ENCODE measurements at places on chromosomes 3 and 15.

- no peak for DNase-seq
These were observed 43.4 kb upstream of the MYZAP start for GRCh38 chr15:57548351-57548750.

DNA sequence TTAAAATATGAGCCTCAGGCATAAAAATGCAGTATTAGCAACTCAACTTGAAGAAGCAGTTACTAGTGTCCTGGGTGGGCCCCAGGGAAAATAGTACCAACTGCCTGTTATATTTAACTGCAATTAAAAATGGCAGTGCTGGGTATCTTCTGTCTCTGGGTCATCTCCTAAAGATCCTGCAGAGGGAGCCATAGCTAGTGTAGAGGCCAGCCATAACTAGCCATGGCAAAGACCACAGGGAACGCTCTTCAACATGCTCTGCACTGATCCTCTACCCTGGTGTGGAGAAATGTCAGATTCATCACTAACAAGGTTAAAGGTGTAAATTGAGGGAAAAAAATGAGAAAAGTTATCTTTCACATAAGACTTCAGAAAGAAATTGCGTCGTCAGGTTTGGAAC is 181.3 kb downstream of the SNRPN start:
- DNase-seq, result no peak

- no peak for DNase-seq
These were observed 479.0 kb downstream of the AGBL1 start for GRCh38 chr15:86558686-86559085.

- no peak for DNase-seq
These were observed 2.7 kb downstream of the SLC22A14 start for GRCh38 chr3:38284756-38285150.

DNA sequence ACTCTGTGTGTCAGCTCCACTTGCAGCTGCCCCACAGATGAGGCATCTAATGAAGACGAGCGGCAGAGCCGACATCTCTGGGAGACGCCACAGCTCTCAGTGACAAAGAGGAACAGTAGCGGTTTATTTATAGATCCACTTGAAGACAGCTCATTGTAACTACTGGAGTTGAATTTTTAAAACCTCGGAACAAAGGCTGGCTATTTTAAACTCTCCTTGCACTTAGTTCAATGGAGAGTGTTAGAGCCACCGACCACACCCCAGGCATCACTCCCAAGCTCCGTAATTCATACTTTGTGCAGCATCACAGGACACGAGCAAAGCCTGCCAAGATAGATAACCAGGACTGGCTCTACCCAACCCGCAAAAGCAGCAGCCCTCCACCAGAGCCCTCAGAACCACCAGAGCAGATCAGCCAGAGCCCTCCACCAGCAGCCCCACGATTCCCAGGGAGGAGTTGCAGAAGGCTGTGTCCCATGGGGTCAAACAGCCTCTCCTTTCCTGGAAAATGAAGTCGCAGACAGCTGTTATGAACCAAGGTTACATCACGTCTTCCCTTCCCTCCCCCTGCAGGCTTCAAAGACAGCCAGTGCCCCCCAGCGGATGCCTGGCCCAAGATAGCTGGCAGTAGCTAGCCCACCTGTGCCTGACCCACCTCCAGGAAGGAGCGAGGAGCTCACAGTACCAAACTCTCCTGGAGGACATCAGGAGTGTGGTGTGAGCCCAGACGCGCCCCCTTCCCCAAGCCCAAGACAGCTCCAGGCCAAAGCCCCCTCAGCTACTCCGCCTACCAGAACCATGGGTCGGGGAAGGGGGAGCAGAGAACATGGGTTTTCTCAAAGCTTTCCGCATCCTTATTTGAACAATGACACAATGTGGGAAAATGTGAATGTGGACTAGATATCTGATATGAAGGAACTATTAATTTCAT is 45.7 kb downstream of the POC1A start:
- peak; percentile 55 for DNase-seq

DNA sequence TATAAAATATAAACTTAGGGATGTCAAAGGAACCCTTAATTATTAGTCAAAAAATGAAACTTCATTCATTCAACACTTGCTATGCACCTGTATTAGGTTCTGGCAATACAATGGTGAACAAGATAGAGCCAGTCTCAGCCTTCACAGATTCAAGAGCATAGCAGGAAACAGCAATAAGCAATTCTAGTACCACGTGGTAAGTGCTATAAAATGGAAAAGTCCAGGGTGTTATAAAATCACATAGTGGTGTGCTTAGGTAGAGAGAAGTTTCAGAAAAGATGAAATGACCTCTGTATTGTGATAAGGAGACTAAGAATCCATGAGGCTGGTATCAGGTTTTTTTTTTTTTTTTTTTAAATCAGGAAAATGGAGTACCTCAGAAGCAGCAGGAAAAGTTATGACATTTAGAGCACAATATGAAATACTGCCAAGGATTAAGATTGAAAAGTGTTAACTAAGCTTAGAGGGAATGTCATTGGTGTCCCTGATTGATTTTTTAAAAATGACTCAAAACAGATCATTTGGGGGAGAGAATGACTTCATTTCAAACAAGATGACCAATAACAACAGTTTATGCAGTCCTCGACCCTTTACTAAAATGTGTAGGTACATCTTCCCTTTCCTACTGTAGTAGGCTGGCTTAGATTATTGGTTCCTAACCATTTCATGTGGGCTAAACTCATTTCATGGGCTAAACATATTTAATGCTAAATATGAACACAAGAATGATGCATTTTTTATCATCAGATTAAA is 5.0 kb downstream of the TOMM70 start:
- no peak for DNase-seq

DNA sequence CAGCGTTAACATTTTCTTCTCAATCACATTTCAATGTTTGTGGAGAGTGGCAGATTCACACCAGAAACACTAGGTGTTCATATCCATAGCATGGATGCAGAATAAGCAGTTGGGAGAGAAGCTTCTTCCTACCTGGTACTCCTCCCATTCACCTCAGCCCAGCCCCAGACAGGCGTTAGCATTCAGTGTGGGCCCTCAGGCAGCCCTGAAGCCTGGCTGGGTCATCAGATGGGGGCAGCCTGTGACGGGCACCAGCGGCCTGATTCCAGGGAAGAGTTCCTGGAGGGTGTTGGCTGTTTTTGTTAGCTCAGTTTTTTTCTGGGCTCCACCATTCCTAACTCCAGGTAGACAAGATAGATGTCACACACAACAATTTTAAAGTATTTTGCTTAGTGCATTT is 31.1 kb downstream of the APH1B start:
- DNase-seq, result no peak

GRCh38 chr15:93250209-93250608 is 161.2 kb upstream of the RGMA start:
- DNase-seq, result no peak

GRCh38 chr3:60829058-60829457 is 422.2 kb downstream of the FHIT start:
- DNase-seq, result no peak

- DNase-seq, result no peak
These were observed 116.1 kb upstream of the IL12A start for GRCh38 chr3:159872374-159873109.

- no peak for DNase-seq
These were observed 19.5 kb downstream of the SETMAR start for GRCh38 chr3:4322635-4323034.
